Thoracic aorta (tissue), 2 donors: ENCODE measurements at places on chromosomes 4 and X.

GRCh38 chr4:79064806-79065205, 125.6 kb upstream of the PAQR3 start:
- no peak for DNase-seq

DNA sequence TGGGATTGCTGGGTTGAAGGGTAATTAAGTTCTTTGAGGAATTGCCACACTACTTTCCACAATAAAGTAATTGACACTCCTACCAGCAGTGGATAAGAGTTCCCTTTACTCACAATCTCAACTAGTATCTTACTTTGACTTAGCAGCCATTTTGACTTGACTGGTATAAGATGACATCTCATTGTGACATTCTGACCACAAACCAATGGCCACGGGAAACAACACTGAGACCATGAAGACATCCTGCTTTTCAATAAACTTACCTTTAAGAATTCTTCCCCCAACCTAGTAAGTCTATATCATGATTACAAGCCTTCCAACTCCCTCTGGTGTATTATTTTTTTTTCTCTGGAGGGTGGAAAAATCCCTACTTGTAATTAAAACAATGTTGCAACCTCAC, 66.9 kb upstream of the WDR1 start:
- DNase-seq, result no peak

- no peak for DNase-seq
Observed at GRCh38 chrX:8811611-8812010, 10.4 kb upstream of the FAM9A start.

DNA sequence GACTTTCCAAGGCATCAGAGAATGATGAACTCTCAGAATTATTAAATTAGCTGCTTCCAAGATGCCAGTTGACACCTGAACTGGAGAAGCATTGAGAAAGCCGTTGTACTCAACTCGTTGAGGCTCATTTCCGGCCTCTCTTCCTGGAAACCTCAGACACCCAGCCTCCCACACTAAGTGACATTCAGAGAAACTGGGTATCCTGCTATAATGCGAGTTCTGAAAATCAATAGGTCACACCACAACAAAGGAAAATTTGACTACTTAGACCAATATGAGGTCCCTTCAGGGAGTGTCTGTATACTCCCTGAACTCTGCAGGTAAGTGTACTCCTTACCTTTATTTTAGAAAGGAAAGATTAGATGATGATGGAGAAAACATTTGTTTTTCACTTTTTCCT, 51.2 kb downstream of the ENPEP start:
- DNase-seq, result no peak

DNA sequence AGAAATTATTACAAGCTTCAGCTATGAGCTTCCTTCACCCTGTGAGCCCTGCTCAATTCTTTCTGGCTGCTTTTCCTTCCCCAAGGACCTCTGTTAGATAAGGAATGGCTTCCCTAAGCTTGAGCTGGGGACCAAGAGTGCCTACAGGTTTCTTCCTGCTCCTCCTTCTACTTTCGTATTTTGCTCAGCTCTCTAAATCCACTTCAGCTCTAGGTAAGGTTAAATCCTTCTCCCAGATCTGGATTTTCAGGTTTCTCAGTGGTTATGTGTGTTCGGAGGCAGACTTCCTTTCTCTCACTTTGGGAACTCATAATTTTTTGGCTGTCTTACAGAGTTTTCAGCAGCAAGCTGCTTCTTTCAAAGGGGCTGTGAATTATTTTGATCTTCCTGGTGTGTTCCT, 21.9 kb upstream of the ZDHHC15 start:
- DNase-seq, result no peak
